ENCODE measurements at places on chromosomes 1 and 21. TPM values are rescaled to one million over a fixed set of nuclear protein-coding genes. Genes with fewer than 3 reads are reported as not detected.

GRCh38 chr21:26471099-26471471 is 102.0 kb downstream of the CYYR1 start:
- DNase-seq = no peak

DNA sequence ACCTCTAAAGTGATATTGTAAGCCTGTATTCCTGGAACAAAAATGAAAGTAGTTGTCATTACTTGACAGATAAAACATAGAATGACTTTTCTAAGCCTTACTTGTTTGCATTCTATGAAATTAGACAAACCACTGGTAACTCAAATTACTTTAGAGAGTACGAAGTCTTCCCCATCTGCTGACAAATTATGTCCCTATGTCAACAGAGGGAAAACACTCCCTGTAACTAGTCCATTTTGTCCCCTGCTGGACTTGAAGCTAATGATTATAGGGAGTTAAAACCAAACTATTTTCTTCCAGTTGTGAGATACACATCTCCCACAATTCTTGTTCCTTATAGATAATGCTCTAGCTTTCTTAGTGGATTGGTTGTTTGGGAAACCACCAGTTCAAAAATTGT is 39.6 kb downstream of the GREM2 start:
- no peak for DNase-seq

DNA sequence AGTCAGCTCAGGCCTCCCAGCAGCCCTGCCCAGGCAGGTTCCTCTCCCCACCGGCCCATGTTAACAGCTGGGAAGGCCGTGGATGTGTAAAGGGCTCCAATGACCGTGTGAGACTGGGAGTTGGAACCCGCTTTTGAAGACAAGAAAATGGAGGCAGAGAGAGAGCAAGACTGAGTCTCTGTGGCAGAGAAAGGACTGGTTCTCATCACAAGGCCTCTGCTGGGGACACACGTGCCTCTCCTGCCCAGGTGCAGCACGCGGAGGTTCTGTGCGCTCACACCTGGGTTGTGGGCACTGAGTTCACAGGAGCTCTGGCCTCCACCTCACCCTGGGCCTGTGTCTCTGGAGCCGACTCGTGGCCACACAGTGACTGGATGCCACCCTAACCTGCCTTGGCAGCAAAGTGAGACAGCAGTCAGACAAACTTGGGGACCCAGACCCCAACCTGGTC is 27.0 kb downstream of the RUNX3 start:
- DNase-seq = no peak

DNA sequence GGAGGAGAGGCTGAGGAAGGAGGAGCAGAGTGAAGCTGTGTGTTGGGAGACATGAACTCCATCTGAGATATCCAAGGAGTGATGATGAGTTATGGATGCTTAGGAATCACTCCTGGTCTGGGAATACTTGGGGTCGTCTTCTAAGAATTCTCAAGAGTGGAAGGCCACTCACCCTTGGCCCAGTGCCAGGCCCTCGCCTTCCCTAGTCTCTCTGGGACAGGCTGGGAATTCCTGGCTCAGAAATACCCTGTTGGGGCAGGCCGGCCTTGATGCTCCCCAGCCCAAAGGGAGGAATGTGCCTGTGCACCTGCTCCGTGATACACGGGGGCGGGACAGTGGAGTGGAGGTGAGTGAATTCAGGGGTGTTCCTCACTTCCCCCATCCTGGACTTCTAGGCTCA is 12.6 kb upstream of the LMNA start:
- DNase-seq = no peak

- DNase-seq = no peak
Observed at GRCh38 chr1:16020325-16020724, 1.5 kb upstream of the CLCNKA start.

- no peak for DNase-seq
Observed at GRCh38 chr1:211641044-211641800, 34.2 kb downstream of the NEK2 start.

DNA sequence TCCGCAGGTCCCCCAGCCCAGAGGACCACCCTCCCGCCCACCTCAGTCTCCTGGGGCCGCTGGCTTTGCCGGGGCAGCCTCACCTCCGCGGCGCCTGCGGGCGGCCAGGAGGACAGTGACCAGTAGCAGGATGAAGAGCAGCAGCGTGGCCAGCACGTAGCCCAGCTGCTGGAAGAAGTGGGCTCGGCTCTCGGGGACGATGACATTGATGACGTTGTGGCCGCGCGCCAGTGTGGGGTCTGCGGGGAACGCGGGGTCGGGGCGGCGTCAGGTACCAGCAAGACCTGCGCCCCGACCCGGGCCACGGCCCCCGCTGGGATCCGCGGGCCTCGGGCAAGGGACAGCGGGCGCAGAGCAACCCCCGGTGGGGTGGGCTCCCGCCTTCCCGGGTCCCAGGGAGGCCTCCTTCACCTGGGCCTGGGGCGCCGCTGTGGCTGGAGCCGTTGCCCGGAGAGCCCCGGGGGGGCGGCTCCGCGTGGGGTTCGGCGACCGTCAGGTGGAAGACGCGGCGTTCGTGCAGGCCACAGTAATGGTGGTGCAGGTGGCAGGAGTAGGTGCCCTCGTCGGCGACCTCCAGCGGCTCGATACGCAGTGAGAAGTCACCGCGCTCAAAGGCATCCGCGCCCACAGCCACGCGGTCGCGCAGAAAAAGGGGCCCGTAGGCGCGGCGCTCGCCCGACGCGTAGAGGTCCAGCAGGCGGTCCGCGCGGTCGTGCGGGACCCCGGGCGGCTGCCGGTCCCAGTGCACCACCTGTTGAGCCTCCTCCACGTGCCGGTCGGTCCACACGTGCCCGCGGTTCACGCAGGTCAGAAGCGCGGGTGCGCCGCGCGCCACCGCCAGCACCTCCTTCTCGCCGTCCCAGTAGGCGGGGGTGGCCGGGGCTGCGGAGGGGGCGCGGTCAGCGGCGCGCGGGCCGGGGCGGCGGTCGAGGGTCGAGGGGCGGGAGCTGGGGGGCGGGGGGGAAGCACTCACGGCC is 3.8 kb downstream of the MXRA8 start:
- DNase-seq = no peak

DNA sequence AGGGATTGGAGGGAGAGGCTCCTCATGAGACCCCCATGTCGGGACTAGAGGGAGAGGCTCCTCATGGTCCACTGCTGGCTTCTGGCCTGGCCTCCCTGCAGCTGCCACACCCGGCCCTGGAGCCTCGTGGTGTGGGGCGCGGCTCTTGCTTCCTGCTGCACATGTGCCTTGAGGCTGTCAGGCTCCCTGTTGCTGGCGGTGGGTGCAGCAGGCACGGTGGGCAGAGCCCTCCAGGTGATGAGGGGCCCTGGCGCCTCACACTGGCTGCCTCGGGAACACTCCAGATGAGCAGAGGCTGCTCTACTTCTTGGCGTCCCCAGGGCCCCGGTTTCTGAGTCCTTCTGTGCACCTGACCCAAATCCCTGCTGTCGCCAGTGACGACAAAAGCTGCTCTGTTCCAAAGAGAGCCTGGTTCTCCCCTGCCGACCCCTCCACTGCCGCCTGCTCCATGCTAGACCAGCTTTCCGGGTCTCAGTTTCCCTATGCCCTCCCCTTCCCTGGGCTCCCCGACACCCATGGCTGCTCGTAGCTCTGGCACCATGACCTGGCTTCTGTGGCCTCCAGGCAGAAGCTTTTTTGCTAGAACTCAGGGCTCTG is 9.7 kb upstream of the ATAD3B start:
- DNase-seq = no peak

DNA sequence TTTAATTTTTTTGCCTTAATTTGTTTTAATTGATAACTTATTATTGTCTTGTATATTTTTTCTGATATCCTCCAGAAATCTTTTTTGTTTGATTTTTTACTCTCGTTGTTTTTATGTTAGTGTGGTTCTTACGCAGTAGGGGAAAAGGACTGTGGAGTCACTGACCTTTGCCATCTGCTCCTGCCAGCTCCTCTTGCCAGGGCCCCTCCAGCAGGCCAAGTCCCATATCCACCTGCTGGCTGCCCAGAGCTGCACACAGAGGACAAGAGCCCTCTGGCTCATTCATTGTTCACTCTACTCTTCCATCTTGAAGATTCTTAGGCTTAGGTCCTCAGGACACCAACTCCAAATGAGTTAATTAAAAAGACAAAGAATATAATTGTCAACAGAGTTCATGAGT is 316.4 kb upstream of the DUSP10 start:
- no peak for DNase-seq

DNA sequence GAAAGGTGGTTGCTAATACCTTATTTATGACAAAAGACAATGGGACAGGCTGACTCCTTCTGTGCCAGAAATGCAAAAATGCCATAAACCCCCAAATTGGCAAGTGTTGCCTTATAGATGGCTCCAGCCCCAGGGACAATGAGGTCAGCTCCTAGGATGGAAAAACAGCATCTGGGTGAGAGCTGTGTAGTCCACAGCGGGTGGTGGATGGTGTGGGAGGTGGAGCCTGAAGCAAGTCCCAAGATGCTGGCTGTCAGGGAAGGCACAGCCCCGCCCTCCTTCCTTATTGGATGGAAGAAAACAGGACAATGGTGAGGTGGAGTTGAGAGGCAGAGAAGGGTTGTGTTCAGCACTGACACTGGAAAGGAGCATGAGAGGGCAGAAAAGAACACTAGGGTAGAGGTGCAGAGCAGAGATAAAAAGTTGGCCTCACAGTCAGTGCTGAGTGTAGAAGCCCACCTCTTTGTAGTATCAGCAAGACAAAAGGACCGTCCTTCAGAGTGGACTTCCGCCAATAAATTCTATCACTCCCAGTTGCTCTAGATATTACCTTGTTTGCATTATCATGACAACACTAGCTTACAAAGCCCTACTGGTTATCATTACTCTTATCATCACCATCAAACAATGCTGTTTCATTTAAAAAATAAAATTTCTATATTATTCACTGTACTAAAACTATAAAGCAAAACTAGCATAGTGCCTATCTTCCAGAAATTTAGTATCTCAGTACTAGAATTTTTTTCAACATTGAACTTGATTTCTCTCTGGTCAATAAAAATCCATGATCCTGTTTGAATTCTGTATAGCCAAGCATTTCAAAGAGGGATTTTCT is 3.7 kb upstream of the SDE2 start:
- no peak for DNase-seq

DNA sequence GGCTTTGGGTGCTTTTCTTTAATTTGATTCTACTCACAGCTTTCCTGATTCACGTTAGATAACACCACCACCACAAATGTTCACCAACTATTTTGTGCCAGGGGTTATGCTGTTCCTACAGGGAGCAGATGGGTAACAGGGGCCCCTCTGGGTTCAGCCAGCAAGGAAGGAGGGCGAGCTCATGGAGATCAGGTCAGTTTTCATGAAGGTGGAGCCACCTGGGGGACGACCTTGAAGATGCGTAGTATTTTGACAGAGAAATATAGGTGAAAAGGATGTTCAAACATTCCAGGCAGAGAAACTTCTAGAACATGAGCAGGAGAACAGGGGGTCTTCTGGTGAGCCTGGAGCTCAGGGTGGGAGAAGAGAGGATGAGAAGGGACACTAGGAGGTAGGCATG is 28.9 kb downstream of the KIAA0040 start:
- no peak for DNase-seq

DNA sequence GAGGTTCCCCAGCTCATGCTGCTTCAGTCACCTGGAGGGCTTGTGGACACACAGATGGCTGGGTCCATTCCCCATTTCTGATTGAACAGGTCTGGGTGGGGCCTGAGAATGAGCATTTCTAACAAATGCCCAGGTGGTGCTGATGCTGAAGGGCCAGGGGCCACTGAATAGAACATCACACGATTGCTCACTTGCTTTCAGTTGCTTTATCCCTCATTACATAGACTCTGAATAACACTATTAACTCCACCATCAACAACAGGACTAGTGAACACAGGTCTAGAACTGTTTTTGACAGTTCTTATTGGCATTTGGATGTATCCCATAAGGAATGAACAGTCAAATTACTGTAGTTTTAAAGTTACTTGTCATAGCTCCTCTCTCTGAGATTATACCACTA is 12.1 kb downstream of the TRAPPC10 start:
- DNase-seq = no peak

DNA sequence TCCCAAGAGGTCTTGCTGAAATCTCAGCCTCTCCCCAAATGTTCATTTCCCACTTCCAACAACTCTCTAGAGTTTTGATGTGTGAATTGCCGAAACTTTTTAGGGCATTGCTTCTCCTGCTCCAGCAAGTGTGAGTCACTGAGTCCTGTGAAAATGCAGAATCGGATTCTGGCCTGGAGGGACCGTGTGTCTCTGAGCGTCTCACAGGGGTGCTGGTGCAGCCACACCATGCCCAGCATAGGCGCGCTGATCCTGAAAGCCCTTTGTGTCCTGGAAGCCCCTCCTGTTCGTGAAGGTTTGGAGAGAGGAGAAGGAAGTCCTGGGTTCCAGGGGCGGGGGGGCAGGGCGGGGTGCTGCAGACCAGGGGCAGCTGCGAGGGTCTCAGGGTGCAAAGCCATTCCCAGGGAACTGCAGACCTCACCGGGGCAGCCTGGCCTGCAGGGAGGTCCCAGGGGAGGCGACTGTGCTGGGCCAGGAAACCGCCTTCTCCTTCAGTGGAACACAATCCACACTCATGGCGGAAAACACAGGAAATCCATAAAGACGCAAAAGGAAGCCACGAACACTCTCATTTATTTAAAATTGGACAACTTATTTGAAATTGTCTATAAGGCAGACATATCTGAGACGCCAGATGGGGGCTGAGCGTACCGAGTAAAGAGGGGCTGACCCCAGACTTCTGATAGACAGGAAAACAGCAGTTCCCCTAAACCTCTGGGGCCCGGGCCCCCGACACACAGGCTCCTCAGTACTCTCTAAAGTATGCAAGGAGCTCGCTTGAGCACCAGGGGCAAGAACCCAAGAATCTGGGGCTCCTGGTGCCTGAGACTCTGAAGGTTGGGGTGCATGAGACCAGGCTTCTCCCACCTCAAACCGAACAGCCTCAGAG is 43.5 kb upstream of the ADARB1 start:
- DNase-seq = no peak

The TMEM9 gene
- total RNA-seq = 35.2 TPM

The CRYAA gene
- not detected for total RNA-seq

The ARTN gene
- total RNA-seq = 138 TPM

The AMY1A gene
- not detected for total RNA-seq

The KRTAP10-7 gene
- not detected for total RNA-seq

The TFF3 gene
- total RNA-seq = not detected

The RPL22 gene
- 337 TPM for total RNA-seq

The TMPRSS2 gene
- not detected for total RNA-seq

The TTC22 gene
- total RNA-seq = 4.6 TPM

The FYB2 gene
- total RNA-seq = not detected

The ETV3L gene
- not detected for total RNA-seq

The SLC1A7 gene
- not detected for total RNA-seq

The GPR25 gene
- not detected for total RNA-seq

The HPCA gene
- total RNA-seq = not detected
